Testis (tissue), 5 donors: ENCODE measurements at places on chromosomes 4 and X. TPM values are rescaled to one million over a fixed set of nuclear protein-coding genes. Genes with fewer than 3 reads are reported as not detected.

GRCh38 chr4:11232015-11232414 is 196.7 kb downstream of the HS3ST1 start:
- H3K4me3 ChIP-seq = no peak overlapping the region
- H3K27ac ChIP-seq = no peak overlapping the region
- H3K27me3 ChIP-seq = no peaks in the 10 kb centered on the region
- H3K36me3 ChIP-seq = no peaks in the 10 kb centered on the region
- H3K4me1 ChIP-seq = no peaks in the 10 kb centered on the region
- no peak for DNase-seq

DNA sequence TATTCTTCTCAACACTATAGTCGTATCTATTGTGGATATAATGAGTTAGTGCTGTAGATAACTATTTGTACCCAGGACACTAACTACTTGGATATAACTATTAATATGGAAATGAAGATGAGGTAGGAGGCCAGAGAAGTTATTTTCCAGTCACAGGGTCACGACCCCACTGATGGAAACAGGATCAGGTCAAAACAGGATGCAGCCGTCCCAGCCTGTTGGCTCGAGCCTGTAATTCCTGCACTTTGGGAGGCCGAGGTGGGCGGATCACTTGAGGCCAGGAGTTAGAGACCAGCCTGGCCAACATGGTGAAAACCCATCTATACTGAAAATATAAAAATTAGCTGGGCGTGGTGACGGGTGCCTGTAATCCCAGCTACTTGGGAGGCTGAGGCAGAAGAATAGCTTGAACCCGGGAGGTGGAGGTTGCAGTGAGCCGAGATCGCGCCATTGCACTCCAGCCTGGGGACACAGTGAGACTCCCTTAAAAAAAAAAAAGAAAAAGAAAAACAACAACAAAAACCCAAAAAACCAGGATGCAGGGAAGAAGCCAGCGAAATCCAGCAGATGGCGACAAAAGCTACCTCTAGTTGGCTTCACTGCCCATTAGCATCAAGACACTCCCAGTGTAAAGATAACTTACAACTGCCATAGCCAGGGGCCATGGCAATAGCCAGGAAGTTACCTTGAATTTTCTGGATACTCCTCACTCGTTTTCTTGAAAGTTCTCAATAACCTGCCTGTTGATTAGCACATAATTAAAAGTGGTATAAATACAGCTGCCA is 37.9 kb upstream of the NKAP start:
- no peaks in the 10 kb centered on the region for H3K36me3 ChIP-seq
- H3K4me1 ChIP-seq = no peaks in the 10 kb centered on the region
- H3K27ac ChIP-seq = no peak overlapping the region
- H3K27me3 ChIP-seq = no peaks in the 10 kb centered on the region
- H3K4me3 ChIP-seq = no peak overlapping the region
- peak; percentile 25 for DNase-seq

- peak; percentile 62 for DNase-seq
- H3K4me1 ChIP-seq = no peaks in the 10 kb centered on the region
- H3K36me3 ChIP-seq = no peaks in the 10 kb centered on the region
- no peaks in the 10 kb centered on the region for H3K27me3 ChIP-seq
- H3K4me3 ChIP-seq = no peak overlapping the region
These were observed 1.2 kb downstream of the PNPLA4 start for GRCh38 chrX:7925867-7926472.

DNA sequence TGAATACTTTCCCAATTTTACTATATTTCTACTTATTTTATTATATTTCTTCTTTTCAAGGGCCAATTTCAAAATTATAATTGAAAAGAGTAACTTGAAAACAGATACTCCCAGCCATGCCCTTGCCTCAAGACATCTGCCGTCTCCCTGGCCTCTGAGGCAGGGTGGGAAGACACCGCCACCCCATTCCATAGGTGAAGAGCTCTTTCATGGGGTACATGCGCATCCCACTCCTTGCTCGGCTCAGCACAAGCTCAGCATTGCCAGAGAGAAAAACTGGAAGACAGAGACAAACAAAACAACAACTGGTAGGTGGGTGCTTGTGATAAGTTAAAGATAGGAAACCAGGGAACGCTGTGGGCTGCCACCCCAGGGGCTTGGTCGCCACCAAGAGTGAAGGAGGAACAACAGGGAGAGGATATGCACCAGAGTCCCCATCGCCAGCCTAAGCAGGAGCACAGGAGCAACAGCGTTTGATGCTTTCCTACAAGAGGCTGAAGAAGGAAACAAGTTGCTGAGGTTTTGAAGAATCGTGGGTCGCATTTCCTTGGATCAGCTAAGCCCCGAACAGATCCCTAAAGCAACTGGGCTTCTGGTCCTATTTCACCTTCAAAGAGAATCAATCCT is 11.3 kb downstream of the TMEM154 start:
- DNase-seq = no peak
- no peak overlapping the region for H3K27ac ChIP-seq
- no peak overlapping the region for H3K4me3 ChIP-seq
- H3K36me3 ChIP-seq = no peaks in the 10 kb centered on the region
- no peaks in the 10 kb centered on the region for H3K4me1 ChIP-seq

NKAP gene
- total RNA-seq = 16.7 TPM

GLRA3 gene
- total RNA-seq = 1.3 TPM

- peak overlapping the region; percentile 83 for H3K27ac ChIP-seq
- peak; percentile 76 for DNase-seq
- no peaks in the 10 kb centered on the region for H3K36me3 ChIP-seq
- peaks cover 5% of the 10 kb centered on the region for H3K4me1 ChIP-seq
- no peak overlapping the region for H3K4me3 ChIP-seq
These were observed 4.5 kb upstream of the CXCR3 start for GRCh38 chrX:71622576-71623450.

CTAG2 gene
- total RNA-seq = 27.6 TPM

DNA sequence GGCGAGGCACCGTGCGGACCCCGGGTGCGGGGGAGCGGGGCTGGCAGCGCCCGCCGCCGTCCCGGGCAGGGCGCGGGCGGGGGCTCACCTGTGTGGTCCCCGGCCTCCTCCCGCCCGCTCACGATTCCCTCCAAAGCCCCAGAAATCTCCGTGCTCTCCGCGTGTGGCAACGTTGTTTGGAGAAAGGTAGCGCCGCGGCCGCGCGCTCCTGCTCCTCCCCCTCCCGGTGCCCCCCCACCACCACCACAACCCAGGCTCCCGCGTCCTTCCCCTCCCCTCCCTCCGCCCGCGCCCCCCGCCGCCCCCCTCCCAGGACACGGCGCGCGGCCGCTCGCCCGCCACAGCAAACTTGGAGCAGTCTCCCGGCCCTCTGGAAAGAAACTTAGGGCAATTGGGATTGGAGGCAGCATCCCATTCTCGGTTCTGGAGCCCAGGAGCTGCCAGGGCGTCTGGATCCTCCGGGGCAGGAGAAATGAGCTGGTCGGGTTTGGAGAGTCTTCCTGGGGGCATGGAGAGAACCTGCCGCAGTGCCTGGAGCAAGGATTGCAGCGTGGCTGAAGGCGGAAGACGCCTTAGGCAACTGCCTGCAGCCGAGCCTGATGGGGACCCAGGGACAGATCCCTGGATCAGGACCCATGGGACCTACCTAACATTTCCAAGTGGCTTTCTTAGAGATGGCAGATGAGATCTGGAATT is 855 bp downstream of the KLF3 start:
- no peaks in the 10 kb centered on the region for H3K36me3 ChIP-seq
- no peaks in the 10 kb centered on the region for H3K27me3 ChIP-seq
- H3K4me1 ChIP-seq = peaks cover 26% of the 10 kb centered on the region
- peak; percentile 74 for DNase-seq

- no peaks in the 10 kb centered on the region for H3K4me1 ChIP-seq
- H3K27me3 ChIP-seq = no peaks in the 10 kb centered on the region
- no peaks in the 10 kb centered on the region for H3K36me3 ChIP-seq
- no peak overlapping the region for H3K4me3 ChIP-seq
- DNase-seq = no peak
- no peak overlapping the region for H3K27ac ChIP-seq
These were observed 13.9 kb downstream of the QDPR start for GRCh38 chr4:17497890-17498523.

- no peaks in the 10 kb centered on the region for H3K4me1 ChIP-seq
- DNase-seq = no peak
- H3K27ac ChIP-seq = no peak overlapping the region
- H3K27me3 ChIP-seq = no peaks in the 10 kb centered on the region
- no peak overlapping the region for H3K4me3 ChIP-seq
- no peaks in the 10 kb centered on the region for H3K36me3 ChIP-seq
These were observed 525.5 kb upstream of the ZFP42 start for GRCh38 chr4:187470061-187470460.

STBD1 gene
- total RNA-seq = 2.5 TPM

DNA sequence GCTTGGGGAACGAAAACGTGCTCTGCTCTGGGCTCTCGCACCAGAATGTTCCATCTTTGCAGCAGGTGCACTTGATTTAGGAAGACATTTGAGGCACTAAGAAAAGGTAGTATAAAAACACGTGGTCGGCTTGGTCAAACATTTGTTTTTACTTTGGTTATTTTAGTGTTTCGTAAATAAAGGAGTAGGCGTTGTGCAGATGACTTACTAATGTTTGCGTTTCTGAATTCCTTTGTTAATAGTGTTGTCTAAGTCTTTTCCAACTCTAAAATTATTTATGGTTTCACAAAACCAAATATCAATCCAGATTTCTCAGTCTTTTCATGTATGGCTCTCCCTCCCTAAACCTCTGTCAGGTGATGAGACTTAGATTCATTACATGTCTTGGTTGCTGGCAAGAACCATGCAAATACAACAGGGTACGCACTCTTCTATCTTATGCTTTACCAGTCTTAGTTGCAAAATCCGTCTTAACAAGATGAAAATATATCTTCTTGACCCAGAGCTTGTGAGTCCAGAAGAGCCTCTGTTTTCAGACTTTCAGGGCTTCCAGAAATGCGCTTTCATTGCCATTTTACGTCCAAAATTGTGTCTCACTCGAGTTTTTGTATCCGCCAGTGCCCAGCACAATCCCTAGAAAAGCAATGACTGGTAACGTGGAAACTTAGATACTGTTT is 686 bp downstream of the MTHFD2L start:
- peaks cover 15% of the 10 kb centered on the region for H3K4me1 ChIP-seq
- no peaks in the 10 kb centered on the region for H3K36me3 ChIP-seq
- H3K4me3 ChIP-seq = peak overlapping the region; percentile 82
- H3K27me3 ChIP-seq = no peaks in the 10 kb centered on the region

GRCh38 chr4:43394976-43395375 is 502.5 kb downstream of the GRXCR1 start:
- DNase-seq = no peak
- H3K27me3 ChIP-seq = no peaks in the 10 kb centered on the region
- H3K4me3 ChIP-seq = no peak overlapping the region
- no peaks in the 10 kb centered on the region for H3K36me3 ChIP-seq
- H3K4me1 ChIP-seq = no peaks in the 10 kb centered on the region

YY2 gene
- 11.7 TPM for total RNA-seq

GRCh38 chr4:170990989-170991589 is 822.1 kb upstream of the GALNTL6 start:
- H3K4me1 ChIP-seq = no peaks in the 10 kb centered on the region
- no peak overlapping the region for H3K4me3 ChIP-seq
- H3K27ac ChIP-seq = no peak overlapping the region

DNA sequence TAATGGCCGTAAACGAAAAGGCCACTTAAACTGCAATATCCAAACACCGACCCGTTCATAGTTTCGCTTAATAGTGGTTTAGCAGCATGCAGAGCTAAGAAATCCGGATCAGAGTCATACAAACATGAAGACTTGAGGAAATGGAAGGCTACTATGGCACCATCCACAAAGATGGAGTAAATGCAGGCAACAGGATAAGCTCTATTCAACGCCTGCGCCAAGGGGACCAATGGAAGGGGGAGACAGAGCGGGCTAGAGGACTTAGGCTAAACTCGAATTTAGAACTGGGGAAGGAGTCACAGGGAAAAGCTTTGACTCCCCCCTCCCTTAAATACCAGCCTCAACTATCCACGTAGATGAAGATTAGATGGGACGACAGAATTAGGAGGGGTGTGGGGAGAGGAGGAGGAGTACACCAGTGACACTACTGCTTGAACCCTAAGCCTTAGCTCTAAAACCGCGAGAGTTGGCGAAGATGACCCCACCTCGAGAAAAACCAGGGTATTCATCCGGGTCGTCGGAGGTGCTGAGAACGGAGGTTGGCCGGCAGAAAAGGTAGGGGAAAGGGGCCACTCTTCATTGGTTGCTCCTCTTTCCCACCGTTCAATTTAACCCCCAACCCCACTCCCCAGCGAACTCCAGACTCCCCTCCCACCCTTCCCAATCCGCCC is 3.5 kb downstream of the HUWE1 start:
- H3K4me1 ChIP-seq = no peaks in the 10 kb centered on the region
- no peaks in the 10 kb centered on the region for H3K27me3 ChIP-seq
- no peaks in the 10 kb centered on the region for H3K36me3 ChIP-seq
- DNase-seq = peak; percentile 40
- H3K27ac ChIP-seq = peak overlapping the region; percentile 90
- H3K4me3 ChIP-seq = peak overlapping the region; percentile 79

EFHC2 gene
- 8.2 TPM for total RNA-seq

SRP72 gene
- 76.5 TPM for total RNA-seq

COL4A5 gene
- 23.8 TPM for total RNA-seq

GRCh38 chr4:168124008-168124641 is 31.8 kb downstream of the ANXA10 start:
- no peaks in the 10 kb centered on the region for H3K36me3 ChIP-seq
- no peaks in the 10 kb centered on the region for H3K4me1 ChIP-seq
- H3K27me3 ChIP-seq = no peaks in the 10 kb centered on the region
- no peak for DNase-seq
- no peak overlapping the region for H3K27ac ChIP-seq

ARHGAP24 gene
- 9.4 TPM for total RNA-seq
